ENCODE measurements at places on chromosomes 5 and 9.

DNA sequence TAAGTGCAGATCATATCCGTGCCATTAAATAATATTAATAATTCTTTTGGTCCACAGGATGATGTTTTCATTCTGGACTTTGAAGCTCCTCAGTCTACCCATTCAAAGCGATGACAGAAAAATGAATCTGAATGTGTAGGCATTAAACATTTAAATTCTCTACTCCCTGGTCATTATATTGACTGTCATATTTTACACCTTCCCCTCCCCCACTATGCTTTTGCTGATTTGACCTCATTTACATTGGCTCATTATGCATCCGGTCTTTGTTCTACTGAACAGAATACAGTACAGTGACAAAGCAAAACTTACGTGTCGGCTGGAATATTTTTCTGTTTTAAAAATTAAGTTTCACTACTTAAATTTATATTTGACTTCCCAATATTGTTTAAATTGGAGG lies 289.7 kb upstream of the TMEM161B start:
- no peak for DNase-seq

- no peak for DNase-seq
Observed at GRCh38 chr5:76365561-76365960, 37.5 kb upstream of the IQGAP2 start.

DNA sequence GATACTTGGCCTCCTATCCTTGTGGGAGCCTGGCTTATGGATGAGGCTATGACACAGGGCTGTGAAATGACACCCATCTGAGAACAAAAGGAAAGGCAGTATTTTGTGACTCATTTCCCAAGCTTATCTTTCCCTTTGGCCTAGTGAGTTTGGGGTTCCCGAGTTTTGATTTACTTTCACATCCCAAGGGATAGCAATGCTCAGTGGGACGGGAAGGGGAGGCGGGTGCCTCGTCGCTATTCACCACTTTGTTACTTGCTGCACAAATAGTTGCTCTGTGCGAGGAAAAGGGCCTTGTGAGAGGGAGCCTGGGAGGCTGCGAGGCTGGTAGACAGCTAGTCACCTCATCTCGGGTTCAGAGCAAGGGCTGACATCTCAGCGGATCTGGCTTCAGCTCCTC lies 59.1 kb upstream of the ENTREP1 start:
- DNase-seq: no peak

GRCh38 chr9:134546246-134546731 lies 95.3 kb upstream of the COL5A1 start:
- no peak for DNase-seq

DNA sequence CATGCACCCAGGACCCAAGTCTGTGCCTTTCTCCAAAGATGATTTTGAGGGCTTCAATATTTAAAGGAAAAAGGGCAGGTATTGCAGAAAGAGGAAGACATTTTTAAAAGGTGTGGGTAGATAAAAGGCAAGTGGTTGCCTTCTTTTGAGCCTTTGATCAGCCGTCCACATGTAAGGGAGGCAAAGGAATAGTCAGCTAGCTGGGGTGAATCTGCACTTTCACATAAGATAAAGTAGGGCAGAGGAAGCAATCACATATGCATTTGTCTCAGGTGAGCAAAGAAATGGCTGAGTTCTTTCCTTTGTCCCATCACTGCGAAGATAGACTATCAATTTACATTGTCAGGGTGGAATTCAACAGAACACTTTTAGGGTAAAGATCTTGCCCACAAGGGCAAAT lies 19.9 kb downstream of the MGAT1 start:
- no peak for DNase-seq

- DNase-seq: no peak
Observed at GRCh38 chr9:18976709-18977531, 56.1 kb downstream of the SAXO1 start.

Data from T-helper 22 cell (primary cell).